COR-L47 (cell line): ENCODE measurements at places on chromosomes 1 and 21.

DNA sequence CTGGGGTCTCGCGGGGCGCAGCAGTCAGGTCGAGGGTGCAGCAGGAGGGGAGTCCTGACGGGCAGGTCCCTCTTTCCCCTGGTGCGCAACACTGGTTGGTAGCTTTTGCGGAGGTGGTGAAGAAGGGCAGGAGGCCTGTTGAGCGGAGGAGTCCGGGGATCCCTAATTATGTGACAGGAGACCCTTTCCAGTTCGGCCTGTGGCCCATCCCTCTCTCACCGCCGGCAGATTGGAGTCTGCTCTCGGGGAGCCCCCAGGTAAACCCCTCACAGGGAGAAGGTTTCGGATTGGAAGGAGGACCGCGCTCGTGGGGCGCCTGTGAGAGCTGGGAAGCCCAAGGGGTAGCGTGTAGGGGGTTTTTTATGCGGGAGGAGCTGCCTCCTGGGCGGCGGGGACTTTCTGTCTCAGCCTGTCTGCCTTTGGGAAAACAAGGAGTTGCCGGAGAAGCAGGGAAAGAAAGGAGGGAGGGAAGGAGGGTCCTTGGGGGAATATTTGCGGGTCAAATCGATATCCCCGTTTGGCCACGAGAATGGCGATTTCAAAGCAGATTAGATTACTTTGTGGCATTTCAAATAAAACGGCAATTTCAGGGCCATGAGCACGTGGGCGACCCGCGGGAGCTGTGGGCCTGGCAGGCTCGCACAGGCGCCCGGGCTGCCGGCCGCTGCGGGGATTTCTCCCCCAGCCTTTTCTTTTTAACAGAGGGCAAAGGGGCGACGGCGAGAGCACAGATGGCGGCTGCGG lies 9.5 kb downstream of the SIM2 start:
- no peak for DNase-seq

DNA sequence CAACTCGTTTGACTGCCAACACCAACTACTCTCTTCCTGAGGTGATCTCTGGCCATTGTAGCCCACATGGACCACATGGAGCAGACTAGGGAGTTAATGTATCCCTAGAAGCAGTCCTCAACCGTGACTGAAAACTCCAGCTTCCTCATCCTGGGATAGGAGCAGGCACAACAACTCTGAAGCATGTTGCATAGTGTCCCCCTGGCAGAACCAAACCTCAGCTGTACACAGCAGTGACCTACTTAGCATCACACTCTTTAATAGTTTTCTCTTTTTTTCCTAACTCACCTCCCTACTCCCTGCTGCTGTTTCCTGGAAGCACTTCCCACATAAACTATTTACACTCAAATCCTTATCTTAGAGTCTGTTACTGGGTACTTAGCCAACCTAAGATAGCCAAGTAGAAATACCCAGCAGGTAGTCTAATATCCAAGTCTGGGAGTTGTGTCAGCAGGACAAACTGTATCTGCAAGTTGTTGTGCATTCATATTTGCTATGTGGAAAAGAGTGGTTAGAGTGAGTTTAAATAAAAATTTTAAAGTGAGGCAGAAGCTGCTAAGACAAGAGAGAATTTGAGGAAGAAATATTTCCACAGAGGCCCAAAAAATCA lies 228.8 kb downstream of the LTN1 start:
- DNase-seq: no peak

DNA sequence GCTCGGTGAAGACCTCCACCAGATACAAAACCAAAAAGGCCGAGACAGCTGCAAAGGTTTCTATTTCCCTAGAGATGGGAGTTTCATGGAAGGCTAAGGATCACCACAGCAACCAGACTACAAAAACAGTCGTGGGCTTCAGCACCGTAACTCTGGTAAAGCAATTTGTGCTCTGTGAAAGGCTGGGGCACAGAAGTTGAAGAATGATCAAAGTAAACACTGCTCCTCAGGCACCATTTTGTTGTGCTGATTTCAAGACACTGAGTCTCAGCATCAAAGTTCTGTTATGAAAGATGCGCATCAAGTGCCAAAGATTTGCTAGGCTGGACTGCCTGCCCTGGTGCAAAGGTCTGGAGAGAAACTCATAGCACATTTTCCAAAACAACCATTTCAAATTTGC lies 116.2 kb downstream of the TGFBR3 start:
- DNase-seq: no peak

DNA sequence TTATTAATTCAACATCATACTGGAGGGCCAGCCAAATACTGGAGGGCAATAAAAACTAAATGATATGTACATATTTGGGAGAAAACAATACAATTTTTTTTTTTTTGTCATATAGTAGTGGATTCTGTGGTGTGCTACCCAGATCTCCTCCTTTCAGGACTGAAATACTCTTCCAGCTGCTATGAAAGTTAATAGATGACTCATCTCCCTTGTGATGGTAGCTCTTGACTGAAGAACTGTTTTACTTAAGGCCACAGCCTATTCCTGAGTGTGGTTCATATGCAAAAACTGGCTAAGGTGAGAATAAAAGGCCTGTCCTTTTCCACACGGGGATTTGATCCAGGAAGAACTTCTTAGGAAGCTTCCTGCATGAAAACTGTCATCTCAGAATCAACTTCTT lies 307.9 kb downstream of the HLX start:
- DNase-seq: no peak

- DNase-seq: no peak
Observed at GRCh38 chr1:247113094-247113497, 8.9 kb upstream of the ZNF669 start.

DNA sequence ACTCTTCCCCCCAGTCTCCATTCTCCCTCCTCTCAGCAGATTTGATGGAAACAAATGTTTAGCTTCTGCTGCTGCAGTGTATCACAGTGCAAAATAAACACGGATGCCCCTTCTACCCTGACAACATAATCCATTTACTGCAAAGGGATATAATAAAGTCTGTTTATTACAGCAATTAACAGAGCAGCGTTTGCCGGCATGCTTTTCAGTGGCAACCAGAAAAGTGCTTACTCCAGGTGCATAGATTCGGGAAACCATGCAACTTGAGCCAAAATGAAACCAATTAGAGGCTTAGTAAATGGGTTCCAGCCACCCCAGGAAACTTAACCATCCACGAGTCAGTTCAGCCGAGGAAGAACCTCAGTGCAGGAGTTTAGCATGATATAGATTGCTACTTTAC lies 12.9 kb upstream of the LEMD1 start:
- peak; percentile 58 for DNase-seq

DNA sequence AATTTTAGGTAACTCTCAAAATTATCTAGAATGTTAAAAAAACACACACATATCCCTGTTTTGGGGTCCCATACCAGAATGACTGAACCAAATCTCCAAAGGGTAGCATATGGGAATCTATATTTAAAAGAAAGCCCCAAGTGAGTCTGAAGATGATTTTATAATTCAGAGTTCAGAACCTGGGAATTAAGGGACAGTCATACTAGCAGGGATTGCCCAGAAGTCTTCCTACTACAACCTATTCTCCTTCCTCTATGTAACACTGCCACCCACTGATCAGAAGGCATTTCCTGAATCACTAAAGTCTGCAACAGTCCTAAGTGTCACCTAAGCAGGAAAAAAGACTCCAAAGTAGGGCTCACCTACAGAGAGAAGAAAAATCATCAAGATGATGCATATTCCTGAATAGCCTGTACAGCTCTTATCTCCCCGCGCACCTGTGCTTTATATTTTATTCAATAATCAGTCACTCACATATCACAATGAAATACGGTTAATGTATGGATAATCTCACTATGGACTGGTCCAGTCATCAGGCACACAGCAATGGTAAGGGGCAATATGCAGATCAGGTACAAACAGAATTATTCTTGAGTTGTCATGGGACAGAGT lies 4.9 kb downstream of the RGS1 start:
- DNase-seq: no peak

- DNase-seq: no peak
Observed at GRCh38 chr1:100720101-100720500, 559 bp downstream of the VCAM1 start.

- DNase-seq: no peak
Observed at GRCh38 chr1:3772715-3773571, at the start of gene SMIM1. Gene SMIM1 (plus strand): TSS chr1:3772749. CDS start chr1:3775374, 2,625 bp downstream.

GRCh38 chr1:64052777-64053176 lies 150.6 kb upstream of the UBE2U start:
- no peak for DNase-seq

DNA sequence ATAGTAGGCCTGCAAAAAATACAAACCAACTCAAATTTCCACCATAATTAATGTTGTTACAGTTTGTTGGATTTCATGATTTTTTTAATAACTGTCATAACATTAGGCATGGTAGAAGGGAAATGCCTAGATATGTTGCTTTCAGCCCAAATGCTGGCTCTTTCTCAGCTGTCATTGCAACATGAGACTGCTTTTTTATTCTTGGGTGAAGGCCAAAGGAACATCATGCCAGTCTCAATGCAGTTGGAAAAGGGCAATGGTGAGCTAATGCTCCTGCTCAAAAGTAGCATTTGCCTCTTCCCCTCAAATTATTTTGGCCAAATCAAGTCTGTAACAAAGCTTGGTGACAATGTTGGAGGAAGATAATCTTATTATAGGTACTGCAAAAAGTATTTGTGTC lies 877.7 kb upstream of the PRMT6 start:
- DNase-seq: no peak

DNA sequence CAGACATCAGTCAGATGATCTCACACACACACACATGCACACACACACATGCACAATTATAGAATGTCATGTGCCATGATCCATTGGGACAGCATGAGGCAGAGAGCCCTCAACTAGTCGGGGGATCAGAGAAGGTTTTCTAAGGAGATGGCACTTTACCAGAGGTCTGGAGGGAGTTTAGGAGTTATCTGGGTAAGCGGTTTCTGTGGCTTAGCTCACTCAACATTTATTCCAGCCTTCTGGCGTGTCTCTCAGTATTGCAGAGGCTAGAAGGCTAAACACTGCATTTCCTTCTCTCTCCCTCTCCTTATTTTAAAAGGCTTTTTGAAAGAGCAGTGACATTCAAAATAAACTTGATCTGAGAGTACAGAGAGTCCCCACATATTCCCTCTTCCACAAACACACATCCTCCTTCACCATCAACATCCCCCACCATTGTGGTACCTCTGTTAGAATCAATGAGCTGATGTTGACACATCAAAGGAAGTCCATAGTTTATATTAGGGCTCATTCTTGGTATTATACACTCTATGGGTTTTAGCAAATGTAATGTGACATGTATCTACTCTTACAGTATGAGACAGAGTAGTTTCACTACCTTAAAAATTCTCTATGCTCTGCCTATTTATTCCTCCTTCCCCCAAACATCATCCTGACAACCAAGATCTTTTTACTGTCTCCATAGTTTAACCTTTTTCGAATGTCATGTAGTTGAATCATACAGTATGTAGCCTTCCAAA lies 9.0 kb upstream of the PLA2G2A start:
- DNase-seq: no peak

- DNase-seq: no peak
Observed at GRCh38 chr1:93079685-93080141, 630 bp downstream of the MTF2 start.

- DNase-seq: no peak
Observed at GRCh38 chr1:153384958-153385580, 5.8 kb downstream of the S100A8 start.

DNA sequence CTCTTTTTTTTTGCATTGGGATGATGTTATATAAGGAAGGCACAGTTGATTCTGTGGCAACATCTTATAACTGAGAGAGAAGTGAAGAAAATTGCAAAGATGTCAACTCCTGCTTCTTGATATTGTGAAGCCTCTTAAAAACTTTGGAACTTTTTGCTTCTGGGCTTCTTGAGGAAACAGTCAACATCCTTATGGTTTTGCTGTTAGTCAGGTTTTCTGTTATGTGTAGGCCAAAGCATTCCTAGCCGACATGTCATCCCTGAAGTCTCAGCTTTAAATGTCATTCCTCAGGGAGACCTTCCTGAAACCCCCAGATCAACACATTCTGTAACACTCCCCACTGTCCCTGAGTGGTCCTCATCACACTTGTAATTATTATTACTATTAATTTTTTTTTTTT lies 12.6 kb downstream of the FALEC start:
- DNase-seq: no peak

DNA sequence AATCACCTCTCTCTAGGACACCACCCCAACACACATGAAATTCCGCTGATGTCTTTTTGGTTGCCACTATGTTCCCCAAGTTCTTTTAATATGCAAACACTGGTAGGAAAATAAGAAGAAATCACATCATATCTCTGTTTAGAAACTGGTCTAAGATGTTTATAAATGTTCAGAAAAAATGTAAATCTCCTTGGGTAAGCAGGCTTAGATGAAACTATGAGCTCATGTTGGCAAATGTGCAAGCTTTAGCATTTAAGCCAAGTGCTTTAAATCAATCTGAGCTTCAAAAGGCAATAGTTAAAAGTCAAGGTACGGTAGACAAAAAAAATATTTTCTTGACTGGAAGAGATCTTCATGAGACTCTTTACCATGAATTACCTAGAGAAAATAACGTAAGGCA lies 25.2 kb upstream of the SLAMF9 start:
- DNase-seq: no peak

GRCh38 chr1:162040657-162041056 lies 17.0 kb upstream of the OLFML2B start:
- DNase-seq: no peak

- DNase-seq: no peak
Observed at GRCh38 chr1:119429687-119430086, 14.7 kb downstream of the HSD3B2 start.

DNA sequence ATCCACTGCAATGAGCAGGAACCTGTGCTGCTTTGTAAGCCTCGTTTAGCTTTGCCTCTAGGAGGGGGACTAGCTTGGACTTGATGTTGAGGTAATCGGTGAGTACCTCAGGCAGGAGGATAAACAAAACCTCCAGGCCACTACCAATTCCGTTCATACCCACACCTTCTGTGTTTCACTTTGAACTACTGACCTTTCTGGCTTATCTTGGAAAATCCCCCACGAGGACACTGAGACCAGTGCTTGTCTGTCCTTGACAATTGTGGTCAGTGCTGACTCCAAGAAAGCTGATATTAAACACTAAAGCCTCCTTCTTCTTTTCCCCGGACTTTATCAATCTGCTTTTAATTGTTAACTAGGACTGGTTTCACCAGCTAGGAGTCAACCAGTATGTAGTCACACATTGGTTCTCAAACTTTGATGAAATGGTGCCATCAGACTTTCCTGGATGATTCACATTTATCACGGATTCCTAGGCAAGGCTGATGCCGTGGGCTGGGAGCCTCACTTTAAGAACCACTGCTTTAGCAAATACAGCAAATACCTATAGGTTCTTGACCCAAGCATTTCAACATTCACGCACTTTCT lies 52.7 kb downstream of the TGFB2 start:
- no peak for DNase-seq

DNA sequence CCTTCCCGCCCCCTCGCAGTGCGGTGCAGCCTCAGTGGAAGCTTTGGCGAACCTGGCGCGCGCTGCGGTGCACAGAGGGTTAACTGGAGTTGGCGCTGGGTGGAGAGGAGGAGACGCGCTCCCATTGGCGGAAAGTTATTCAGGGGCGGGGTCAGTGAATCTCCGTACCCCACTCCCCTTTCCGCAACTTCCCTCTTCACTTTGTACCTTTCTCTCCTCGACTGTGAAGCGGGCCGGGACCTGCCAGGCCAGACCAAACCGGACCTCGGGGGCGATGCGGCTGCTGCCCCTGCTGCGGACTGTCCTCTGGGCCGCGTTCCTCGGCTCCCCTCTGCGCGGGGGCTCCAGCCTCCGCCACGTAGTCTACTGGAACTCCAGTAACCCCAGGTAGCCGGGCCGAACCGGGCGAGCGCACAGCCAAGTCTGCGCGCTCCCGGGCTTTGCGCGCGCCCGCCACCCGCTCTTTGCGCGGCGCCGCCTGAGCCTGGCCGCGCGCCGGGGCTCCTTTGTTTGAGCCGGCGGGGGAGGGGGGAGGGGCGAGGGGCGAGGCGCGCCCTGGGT lies at the start of gene EFNA4:
TSS of gene EFNA4 (plus strand) at position 191 of the 561 bp plus-strand sequence. CDS start at position 275, 84 bp downstream.
- peak; percentile 44 for DNase-seq
